ENCODE measurements at places on chromosomes 2 and 18. TPM values are rescaled to one million over a fixed set of nuclear protein-coding genes. Genes with fewer than 3 reads are reported as not detected.

DNA sequence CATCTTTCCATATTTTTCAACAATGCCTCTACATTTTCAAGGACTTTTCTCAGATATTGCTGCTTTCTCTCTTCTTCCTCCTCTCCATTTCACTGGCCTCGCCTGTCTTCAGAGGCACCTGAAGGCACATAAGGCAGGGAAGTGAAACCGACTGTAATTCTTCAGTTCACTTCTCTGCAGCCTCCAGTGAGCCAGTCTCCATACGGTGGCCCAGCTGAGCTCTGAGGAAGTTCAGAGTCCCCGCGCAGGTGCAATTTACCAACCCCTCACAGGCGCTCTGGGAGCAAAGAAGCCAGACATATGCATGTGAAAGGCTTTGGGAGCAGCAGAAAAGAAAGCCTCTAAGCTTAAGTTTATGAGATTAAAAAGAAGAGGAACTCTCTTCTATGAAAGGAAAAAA lies 12.4 kb downstream of the KLHL14 start:
- no peak for DNase-seq

GRCh38 chr2:70918016-70918415 lies 17.7 kb upstream of the ATP6V1B1 start:
- DNase-seq = no peak

GRCh38 chr2:134212746-134213145 lies 41.1 kb upstream of the MGAT5 start:
- no peak for DNase-seq

Gene SPATS2L
- total RNA-seq = 72.9 TPM

Gene RDH14
- total RNA-seq = 15.4 TPM

DNA sequence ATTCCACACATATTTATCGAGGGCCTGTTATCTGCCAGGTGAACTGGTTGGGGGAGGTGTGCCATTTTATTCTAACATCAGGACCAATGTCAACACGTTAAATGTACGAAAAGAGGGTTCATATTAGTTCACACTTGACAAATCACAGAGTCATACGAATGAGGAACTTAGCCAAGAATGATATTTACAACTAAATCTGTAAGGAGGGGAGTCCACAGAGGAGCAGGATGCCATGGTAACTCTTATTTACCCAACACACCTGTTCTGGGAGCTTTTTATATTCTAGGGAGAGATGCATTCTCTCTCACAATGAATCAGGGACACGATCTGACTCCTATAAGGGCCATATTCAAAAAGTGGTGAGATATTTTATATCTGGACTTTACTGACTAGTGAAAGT lies 144.1 kb downstream of the CDC42EP3 start:
- DNase-seq = no peak

DNA sequence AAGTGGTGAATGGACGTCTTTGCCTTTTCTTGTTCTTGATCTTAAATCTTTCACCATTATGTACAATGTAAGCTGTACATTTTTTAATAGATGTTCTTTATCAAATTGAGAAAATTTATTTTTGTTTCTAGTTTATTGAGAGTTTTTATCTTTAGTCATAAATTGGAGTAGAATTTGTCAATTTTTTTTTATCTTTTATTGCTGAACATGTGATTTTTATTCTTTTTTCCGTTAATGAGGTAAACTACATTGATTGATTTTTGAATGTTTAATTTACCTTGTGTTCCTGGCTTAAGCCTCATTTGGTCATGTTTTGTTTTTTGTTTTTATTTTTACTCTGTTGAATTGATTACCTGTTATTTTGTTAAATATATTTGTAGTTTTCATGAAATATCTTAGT lies 19.7 kb downstream of the KIAA1328 start:
- DNase-seq = no peak

- DNase-seq = no peak
These were observed 124.3 kb upstream of the SLC39A10 start for GRCh38 chr2:195532628-195533271.

- no peak for DNase-seq
These were observed 113.9 kb downstream of the CCDC74A start for GRCh38 chr2:131641414-131642206.

GRCh38 chr2:121196132-121196848 lies 88.7 kb downstream of the TFCP2L1 start:
- no peak for DNase-seq

GRCh38 chr2:106827158-106827557 lies 58.8 kb downstream of the ST6GAL2 start:
- DNase-seq = no peak

DNA sequence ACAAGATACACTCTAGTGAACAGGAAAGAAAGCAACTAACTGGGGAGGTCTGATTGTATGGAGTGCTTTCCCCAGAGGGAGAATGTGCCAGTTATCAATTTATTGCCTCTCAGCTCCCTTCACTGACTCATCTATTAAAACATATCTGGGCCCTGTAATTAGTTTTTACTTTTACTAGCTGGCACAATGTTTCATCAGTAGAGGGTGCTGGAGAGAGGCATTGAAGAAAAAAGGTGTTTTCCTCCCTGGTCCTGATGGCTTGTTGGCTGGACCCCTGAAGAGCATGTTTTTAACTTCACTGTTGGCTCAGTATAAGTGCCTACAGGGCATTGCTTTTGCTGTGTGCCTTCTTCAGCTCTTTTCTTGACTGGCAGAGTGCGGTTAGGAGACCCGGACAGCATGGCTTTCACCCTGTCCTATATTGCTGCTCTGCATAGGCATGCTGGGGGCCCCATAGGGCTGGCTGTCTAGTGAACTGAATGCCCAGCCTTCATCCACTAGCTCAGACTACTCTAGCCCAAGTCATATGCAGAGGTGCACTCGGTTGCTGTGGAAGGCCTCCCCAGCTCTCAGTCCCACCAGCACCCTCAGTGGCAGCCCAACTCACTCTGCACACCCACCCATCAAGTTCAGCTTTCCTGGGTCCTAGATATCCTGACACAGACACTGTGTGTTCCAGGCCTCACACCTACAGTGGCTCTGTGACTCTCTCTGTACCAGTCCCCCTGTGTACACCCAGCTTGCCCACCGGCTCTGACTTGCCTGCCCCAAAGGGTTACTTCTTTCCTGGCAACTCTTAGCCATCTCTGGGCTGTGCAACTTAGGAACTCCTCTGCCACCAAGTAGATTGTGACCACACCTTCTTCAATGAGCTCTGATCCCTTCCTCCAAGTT lies 62.3 kb upstream of the ACYP2 start:
- DNase-seq = no peak

GRCh38 chr2:227568852-227569169 lies 29.9 kb upstream of the SCYGR2 start:
- no peak for DNase-seq

Data from endothelial cell (in vitro differentiated cells).